T-cell (primary cell): ENCODE measurements at places on chromosomes 12 and 14.

DNA sequence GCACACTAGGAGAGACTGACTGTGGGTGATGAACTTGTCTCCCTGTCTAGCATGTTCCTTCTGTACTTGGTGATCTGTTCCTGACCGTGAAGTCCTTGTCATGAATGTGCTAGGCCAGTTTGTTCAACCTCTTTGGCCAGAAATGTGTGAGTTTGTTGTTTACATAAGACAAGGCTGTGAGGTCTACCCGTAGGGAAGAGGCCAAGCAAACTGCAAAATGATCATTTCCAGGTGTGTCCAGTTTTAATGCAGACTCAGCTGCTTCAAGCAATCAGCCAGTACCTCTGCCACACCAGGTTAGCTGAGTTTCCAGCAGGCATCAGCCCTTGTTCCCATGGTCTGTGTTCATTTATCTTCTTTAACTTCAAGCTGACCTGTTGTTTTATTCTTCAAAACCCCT, 440.2 kb downstream of the FUT8 start:
- DNase-seq: no peak

DNA sequence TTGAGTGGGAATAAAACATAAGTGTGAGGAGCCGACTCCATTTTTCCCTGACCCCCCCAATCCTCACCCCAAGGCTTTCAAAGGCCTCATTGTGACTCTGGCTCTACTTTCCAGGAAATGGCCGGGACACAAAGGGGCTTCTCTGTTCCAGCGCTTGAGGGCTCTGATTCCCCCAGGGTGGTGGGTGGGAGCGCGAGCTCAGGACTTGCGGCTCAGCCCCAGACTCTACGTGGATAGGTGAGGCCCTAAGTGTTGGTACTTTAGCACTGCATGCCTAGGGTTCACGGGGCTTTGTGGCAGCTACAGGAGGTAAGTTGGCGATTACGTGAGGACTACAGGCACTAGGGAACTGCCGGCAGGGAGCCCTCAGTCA, 553 bp downstream of the CNPY2 start:
- DNase-seq: no peak

- no peak for DNase-seq
Observed at GRCh38 chr14:31320922-31321766, 99.2 kb downstream of the HEATR5A start.

GRCh38 chr12:19694627-19695026, 255.3 kb downstream of the AEBP2 start:
- no peak for DNase-seq

DNA sequence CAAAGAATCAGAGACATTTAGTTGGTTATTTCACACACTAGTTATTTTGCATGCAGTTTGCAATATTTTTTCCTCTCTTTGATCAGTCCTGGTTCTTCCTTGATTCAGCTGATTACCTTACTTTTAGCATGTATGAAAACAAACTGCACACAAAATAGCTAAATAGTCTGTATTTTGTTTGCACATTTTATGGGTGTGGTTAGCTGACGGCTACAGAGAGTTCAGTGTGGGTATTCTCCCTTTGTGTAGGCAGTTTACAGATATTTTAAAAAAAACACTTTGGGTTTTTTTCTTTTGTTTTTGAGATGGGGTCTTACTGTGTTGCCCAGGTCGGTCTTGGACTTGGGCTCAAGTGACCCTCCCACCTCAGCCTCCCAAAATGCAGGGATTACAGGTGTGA, 28.5 kb downstream of the TOGARAM1 start:
- DNase-seq: no peak

DNA sequence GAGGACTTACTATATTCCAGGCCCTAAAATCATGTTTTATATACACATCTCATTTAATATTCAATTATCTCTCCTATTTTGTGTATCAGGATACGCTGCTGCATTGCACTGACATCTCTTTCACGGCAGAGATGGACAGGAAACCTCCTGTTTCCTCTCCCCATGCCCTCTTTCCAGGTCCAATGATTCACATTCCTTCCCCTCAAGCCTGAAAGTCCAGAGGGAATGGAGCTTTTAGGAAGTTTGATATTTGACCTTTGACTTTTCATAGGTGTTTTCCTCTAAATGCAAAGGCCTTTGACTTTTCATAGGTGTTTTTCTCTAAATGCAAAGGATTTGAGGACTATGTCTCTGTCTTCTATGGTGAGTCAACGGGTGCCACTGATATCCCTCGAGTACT, 89.5 kb downstream of the STON2 start:
- DNase-seq: no peak

GRCh38 chr14:38735005-38735404, 368.0 kb downstream of the SEC23A start:
- DNase-seq: no peak

GRCh38 chr12:53600490-53601295, 25.5 kb downstream of the ATF7 start:
- DNase-seq: no peak

DNA sequence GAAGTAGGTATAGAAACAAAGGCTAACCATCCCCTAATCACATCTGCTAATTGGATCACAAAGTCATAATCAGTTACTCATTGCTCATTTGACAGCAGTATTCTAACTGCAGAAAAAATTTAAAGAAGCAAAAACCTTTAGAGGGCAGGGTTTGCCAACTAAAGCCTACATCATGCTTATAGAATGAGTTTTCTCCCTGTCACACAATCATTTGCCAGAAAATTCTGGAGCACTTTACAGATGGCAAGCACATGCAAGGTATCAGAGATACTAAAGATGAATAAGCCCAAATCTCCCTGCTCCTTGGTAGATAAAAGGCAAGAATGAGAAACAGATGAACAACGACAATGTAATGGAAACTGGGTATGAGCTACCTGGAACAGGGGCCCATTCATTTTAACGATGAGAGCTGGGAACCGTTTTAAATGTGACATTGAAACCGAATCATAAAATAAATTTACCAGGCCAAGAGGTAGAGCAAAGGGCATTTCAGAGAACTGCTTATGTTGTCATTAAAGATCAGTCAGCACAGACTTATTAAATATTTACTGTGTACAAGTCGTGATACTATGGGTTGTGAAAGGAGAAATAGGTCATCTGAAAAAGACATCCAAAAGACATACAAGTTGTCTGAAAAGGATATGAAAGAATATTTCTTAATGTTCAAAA, 211.4 kb upstream of the ABCD2 start:
- DNase-seq: no peak

DNA sequence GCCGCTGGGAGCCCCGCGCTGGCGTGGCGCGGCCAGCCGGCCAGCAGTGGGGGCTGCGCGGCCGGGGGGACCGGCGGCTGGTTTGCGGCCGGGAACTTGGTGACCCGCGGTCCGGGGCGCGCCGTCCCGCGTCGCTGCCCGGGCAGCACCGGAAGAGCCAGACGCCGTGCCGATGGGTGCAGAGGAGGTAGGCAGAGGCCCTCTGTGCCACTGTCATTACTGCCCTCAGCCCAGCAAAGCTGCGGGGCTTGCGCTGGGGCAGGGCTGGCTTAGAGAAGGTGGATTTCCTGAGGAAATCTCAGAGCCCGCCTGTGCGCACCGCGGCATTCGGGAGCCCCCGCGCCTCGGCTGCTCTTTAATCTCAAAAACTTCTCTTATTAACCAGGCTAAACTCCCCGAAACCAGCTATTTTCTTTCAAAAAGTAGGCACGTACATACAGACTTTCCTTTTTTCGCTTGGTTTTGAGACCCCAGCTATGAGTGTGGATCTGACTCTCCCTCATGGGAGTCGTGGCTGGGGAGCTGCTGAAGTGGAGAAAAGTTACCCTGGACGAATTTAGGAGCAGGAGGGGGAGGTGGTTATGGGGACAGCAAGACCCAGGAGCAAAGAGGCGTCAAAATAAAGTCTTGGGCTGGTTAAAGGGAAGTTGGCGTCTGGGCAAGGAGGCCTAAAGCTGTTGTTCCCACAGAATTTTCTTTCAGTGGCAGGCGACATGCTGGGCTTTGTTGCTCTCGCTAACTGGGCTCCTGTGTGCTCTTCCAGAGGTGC, 802 bp downstream of the SUSD6 start:
- DNase-seq: peak; percentile 37
